ENCODE measurements at places on chromosomes 13 and 19. TPM values are rescaled to one million over a fixed set of nuclear protein-coding genes. Genes with fewer than 3 reads are reported as not detected.

DNA sequence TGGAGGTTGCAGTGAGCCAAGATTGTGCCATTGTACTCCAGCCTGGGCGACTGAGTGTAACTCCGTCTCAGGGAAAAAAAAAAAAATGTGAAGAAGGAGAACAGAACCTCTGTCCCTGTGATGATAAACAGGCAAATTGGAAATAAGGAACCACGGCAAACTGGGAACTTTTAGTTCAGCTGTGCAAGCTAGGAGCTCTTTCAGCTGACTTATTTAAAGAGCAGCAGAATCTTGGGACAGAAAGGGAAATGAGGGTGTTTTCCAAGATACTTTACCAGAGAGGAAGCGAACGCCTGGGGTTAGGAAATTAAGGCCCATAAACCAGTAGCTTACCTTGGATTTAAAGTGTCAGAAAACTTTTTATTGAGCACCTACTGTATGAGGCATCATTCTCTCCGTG, 3.0 kb upstream of the UPF1 start:
- DNase-seq: no peak

DNA sequence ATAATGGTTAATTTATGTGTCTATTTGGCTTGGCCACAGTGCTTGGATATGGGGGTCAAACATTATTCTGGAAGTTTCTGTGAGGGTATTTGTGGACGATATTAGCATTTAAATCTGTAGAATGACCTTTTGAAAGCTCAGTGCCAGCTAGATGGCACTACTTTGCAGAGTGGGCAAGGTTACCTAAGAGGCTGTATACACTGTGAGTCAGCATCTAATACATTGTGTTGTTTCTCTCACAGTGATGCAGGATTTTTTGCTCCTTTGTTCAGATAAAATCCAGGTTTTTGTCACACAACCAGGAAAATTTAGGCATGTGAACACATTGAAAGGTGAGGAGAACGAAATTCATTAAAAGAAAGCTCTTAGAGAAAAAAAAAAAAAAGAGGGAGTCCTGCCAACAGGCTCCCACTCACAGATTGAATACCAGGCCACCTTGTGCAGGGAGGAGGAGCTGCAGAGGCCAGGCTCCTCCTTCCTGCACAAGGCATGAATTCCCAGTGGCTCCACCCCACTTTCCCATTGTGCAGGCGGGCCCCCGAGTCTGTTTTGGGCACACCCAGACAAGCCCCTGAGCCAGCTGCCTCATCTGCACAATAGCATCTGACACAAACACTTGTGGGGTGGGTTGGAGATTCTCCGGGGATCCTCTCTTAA, 551.0 kb upstream of the ATXN8OS start:
- no peak for DNase-seq

GRCh38 chr13:78193846-78194245, 275.2 kb upstream of the EDNRB start:
- no peak for DNase-seq

Gene ZNF573
- 4.6 TPM for total RNA-seq
